ENCODE measurements at places on chromosomes 11 and 22. TPM values are rescaled to one million over a fixed set of nuclear protein-coding genes. Genes with fewer than 3 reads are reported as not detected.

The OR9G4 gene
- total RNA-seq = not detected

The TMEM132A gene
- total RNA-seq = 20.5 TPM

The RAG2 gene
- not detected for total RNA-seq

The SLC43A3 gene
- 96.6 TPM for total RNA-seq

The NRXN2 gene
- total RNA-seq = not detected

The OR52E8 gene
- total RNA-seq = not detected

The OR51I1 gene
- total RNA-seq = not detected

The C11orf86 gene
- total RNA-seq = not detected

The CDC42BPG gene
- 3.7 TPM for total RNA-seq

The GAB4 gene
- not detected for total RNA-seq

DNA sequence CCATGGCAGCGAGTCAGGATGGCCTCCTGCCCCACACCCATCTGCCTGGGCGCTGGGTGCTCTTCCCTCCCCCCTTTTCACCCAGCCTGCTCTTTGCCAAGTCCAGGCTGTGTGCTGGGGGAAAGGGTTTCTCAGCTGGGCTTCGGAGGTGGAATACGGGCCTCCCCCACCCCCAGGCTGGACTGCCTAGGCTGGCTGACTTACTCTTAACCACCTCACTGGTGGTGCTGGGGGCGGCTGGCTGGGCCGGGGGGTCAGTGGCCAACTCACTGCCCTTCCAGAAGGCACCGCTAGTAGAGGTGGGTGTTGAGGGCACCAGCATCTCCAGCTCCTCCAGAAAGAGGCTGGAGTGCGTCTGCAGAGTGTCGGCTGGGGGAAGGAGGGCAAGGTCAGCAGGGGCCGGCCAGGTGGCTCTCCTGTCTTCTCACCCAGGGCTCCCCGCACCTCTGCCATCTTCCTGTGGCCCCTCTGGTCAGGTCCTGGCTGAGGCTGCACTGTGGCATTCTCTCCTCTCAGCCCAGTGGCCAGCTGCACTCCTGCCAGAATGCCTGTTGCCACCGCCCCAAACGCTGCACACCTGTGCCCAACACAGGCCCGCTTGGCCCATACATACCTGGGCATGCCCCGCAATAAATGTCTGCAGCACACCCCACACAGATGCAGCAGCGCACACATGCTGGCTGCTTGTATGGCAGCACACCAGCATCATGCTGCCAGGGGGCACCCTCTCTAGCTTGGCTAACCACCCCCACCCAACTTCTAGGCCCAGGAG lies 9.7 kb downstream of the PITPNM1 start:
- DNase-seq = no peak

DNA sequence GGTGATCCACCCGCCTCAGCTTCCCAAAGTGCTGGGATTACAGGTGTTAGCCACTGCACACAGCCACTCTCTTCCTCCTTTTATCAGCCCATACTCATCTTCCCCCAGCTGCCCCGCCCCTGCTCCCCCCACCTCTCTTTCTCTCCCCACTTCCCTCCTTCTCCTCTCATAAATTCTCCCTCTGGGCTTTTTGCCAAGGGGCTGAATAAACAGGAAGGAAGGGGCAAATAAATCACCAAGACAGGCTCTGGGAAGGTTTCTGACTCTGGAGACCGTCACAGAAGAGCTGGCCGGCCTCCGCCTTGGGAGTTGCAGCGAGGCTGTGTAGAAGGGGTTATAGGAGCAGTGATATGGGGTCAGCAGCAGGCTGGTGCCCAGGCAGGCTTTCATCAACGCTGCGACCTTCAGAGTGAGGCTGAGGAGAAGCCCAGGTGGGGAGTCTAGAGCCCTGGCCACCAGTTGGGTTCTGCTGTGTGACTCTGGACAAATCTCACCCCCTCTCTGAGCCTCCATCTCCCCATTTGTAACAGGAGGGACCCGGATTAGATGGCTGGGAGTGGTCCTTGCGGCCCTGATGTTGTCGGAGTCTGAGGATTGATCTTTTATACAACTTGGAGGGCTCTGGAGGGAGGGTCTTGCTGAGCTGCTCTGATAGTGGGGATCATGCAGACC lies 62.6 kb upstream of the RASD2 start:
- peak; percentile 94 for DNase-seq

DNA sequence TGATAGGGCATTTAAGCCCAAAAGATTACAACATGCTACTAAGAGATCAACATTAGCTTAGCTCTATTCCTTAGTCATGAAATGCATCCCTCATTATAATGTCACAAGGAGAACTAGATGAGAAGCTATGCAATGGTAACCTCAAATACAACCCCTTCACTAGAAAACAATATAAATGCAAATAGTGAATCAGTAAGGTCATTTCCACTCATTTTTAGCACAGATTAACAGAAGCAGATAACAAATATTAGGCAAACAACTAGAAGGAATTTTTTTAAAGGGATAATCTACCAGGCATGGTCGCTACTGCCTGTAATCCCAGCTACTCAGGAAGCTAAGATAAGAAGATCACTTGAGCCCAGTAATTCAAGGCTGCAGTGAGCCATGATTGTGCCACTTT lies 28.2 kb downstream of the SIK3 start:
- no peak for DNase-seq

GRCh38 chr22:40957601-40958000 lies 6.4 kb downstream of the RBX1 start:
- DNase-seq = no peak

DNA sequence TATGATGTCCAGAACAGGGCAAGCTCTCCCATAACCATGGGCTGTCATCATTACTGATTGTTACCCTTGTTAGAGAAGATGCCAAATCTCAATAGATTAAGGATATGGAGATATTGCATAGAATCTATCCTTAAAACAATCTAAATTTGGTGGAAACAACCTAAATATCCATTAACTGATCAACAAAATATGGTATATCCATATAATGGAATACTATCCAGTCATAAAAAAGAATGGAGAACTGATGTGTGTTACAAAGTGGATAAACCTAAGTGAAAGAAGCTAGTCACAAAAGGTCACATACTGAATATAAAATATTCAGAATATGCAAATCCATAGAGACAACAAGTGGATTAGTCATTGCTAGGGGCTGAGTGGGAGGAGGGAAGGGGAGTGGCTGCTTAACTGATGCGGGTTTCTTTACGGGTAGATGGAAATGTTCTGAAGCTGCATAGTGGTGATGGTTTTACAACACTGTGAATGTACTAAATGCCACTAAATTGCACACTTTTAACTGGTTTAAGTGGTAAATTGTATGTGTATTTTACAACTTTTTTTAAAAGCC lies 36.1 kb upstream of the SMCO4 start:
- no peak for DNase-seq

DNA sequence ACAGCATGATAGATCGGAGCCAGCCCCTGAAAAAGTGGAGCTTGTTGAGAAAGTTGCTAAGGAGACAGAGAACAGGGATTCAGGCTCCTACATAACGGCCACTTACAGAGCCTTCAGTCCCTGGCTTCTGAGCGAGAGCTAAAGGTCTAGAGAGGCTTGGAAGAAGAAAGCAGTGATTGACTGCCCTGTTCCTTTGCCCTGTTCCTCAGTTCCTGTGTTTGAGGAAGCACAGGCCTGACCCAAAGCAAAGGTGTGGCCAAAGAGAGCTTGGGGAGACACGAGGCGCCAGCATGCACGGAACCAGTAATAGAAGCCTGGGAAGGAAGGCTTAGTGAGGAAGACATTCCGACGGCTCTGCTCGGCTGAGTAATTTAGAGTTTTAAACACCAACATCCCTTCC lies 74.1 kb upstream of the CSNK2A3 start:
- no peak for DNase-seq

DNA sequence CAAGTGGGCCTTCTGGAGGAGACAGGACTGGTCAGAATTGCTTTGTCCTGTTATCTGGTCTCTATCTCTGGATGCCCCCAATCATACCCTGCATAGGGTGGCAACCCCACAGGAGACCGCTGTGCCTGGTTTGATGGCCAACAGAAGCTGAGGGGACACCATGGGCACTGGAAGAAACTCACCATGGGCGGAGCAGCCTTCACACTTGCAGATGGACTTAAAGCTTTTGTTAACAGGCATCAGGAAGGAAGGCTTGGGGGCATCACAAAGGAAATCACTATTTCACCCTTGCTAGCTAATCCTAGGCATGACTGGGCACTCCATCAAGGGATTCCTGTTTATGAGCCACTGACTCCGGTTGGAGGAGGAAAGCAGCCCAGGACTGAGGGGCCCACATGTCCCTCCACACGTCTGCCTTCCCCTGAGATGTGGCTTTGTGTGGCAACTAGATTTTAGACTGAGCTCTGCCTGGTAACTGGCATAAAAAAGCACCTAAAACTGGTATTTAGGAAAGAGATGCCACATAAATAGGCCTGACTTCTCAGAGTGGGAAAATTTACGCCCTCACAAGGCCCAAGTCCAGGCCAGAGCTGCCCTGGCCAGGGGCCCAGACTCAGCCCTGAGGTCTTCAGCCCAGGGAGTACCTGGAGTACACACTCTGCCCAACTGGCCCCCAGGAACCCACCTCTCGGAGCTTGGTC lies 57.0 kb upstream of the LYVE1 start:
- no peak for DNase-seq

GRCh38 chr11:71425860-71426259 lies 22.3 kb downstream of the DHCR7 start:
- DNase-seq = peak; percentile 79

DNA sequence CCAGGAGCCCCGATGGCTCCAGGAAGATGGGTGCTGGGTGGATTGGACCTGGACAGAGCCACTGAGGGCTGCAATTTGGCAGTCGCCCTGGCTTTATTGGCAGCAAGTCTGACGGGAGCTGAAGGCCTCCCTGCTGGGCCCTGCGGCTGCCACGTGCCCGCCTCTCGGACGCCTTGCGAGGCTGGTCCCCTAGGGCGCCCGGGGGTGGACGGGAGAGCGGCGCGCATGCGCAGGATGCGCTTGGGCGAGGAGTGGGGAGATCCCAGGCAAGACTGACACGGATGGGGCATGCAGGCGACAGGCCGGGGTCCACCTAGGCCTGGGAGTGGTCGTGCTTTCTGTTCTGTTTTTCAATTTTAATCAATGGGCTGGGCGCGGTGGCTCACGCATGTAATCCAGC lies 150.0 kb downstream of the ADAMTS15 start:
- no peak for DNase-seq

DNA sequence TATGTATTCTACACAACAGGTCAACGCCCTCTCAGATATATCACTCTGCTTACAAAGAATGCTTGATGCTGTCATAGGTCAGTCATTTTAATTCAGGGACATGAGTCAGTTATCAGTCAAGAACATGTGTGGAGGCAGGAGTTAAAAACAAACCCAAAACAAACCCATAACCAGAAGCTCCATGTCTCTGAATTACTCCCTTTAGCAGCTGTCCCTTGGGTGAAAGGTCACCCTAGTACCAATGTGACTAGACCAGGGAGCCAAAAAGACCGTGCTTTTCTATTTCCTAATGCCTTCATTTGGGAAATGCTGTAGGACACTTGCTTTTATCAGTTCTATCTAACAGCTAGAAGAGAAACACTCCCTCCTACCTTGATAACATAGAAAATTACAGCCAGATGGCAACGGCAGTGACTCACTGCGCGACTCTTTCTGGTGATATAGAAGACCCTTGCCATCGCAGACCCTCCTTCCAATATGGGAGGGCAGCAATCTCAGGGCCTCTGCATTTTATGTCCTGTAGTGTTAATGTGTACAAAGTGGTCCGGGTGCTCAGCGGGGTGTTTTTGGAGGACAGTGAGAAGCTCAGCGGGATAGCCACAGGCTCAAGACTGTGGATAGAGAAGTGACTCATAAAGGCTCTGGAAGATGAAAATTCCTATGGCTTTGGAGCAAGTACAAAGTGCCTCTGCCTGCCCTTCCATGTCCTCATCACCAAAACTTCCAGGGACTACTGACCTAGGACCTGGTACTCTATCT lies 24.8 kb downstream of the APOL5 start:
- DNase-seq = peak; percentile 22

DNA sequence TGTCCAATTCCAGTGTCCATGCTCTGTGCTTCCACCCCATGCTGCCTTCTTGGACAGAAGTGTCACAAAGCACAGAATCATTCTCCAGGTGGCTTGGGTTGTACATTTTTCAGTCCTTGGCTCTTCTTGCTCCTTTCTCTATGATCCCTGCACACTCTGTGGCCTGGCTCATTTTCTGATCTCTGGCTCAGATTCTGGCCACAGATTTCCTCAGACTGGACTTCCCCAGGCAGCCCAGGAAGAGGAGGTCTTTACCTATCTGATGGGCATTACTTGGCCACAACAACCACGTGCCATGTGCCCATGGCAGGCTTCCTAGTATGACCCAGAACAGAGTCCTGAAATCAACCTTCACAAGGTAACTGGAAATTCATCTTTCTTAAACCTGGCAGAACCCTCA lies 27.2 kb downstream of the SYTL2 start:
- no peak for DNase-seq

DNA sequence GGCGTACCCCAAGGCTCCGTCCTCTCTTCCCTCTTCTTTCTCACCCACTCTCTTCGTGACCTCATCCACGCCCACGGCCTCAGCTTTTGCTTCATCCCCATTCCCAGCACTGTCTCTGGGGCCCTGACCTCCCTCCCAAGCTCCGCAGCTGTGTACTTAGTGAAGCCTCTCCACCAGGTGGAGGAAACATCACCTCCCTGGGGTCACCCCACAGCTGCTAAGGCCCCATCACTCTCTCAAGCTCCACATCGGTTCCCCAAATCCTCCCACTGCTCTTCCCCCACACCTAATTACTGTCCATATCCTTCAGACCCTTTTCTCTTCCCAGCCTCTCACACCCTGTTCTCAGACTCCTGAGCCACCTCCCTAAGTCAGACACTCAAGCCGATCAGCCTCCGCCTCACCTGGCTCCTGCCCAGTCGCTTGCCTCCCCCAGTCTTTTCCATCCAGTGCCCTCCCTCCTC lies 7.9 kb upstream of the SYT7 start:
- no peak for DNase-seq

- no peak for DNase-seq
Measured at GRCh38 chr22:49258107-49259010, 569.3 kb downstream of the BRD1 start.

- DNase-seq = no peak
Measured at GRCh38 chr11:64872790-64873488, 5.5 kb downstream of the EHD1 start.

- no peak for DNase-seq
Measured at GRCh38 chr11:75433443-75433842, 440 bp upstream of the KLHL35 start.

DNA sequence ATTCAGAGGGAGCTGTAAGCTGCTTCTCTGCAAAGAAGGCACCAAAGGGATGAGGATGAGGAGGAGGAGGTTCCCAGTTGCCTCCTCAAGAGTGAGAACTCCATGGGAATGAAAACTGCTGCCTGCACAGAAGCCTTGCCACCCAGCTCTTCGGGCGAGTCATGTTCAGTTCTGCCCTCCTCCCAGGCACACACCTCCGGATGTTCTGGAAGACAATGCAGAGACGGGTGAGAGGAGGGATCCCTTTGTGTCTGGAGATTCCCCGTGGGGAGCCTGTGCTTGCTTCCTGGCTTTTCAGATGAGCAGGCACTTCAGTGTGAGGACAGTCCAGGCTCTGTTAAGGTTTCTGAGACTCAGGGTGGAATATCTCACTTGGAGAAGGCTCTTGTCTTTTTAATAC lies 295.6 kb downstream of the DDX10 start:
- peak; percentile 31 for DNase-seq

GRCh38 chr22:22556578-22556977 lies 2.5 kb downstream of the PRAME start:
- no peak for DNase-seq

All from MCF 10A (cell line).